ENCODE measurements at places on chromosomes 5 and 9.

GRCh38 chr9:112717661-112718331 lies at the start of gene INIP:
TSS of gene INIP (minus strand) at chr9:112718117. CDS start at chr9:112716485, 1,632 bp downstream.
- DNase-seq: peak; percentile 95
- H3K4me1 ChIP-seq: peaks cover 8% of the 10 kb centered on the region
- no peaks in the 10 kb centered on the region for H3K27me3 ChIP-seq
- H3K27ac ChIP-seq: peak within 1 kb of the TSS; percentile 98

- no peak for DNase-seq
- no peaks in the 10 kb centered on the region for H3K36me3 ChIP-seq
- H3K4me1 ChIP-seq: no peaks in the 10 kb centered on the region
- no peak overlapping the region for H3K4me3 ChIP-seq
- H3K27ac ChIP-seq: no peak overlapping the region
Observed at GRCh38 chr9:8221462-8221861, 421.9 kb upstream of the DMAC1 start.

DNA sequence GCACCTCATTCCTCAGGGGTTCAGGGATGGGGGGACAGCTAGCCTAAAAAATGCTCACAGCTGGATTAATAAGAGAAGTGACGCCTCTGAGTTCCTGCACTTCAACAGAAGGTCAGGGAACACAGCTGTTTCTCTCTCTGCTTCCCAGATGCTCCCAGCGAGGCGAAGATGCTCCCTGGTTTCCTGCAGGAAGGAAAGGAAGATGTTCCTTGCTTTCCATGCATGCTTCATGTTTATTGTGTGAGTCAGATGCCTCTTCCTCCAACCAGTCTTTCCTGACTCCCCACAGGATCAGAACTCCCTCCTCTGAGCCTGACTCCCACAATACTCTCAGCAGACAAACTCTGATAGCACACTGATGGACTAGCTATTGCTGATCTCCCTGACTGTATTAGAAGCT lies 71.9 kb downstream of the MFAP3 start:
- no peak overlapping the region for H3K27ac ChIP-seq
- no peaks in the 10 kb centered on the region for H3K27me3 ChIP-seq
- no peaks in the 10 kb centered on the region for H3K36me3 ChIP-seq
- no peaks in the 10 kb centered on the region for H3K4me1 ChIP-seq
- DNase-seq: no peak
- H3K4me3 ChIP-seq: no peak overlapping the region

GRCh38 chr9:127899128-127899943 lies at the start of gene ST6GALNAC6:
TSS of gene ST6GALNAC6 (minus strand) at chr9:127899603. CDS start at chr9:127897981, 1,622 bp downstream.
- H3K27ac ChIP-seq: peak within 1 kb of the TSS; percentile 63
- H3K36me3 ChIP-seq: peaks cover 21% of the 10 kb centered on the region
- H3K4me3 ChIP-seq: peak within 1 kb of the TSS; percentile 83
- H3K4me1 ChIP-seq: peaks cover 16% of the 10 kb centered on the region
- H3K27me3 ChIP-seq: no peaks in the 10 kb centered on the region

DNA sequence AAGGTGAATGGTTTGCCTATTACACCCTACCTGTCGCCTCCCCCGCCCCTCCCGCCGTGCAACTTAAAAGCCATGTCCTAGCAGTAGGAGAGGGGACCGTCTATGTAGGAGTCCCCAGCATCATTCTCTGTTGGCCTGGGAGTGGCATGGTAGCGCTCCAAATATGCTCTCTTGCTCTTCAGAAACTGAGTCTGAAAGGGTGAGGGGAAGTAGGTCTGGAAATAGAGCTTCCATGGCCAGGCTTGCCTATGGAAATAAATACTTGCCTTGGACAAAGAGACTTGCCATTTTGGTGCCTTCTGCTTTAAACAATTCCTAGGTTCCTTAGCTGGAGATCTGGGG lies 1.4 kb downstream of the RGS7BP start:
- H3K36me3 ChIP-seq: no peaks in the 10 kb centered on the region
- peaks cover 34% of the 10 kb centered on the region for H3K27me3 ChIP-seq
- no peak overlapping the region for H3K4me3 ChIP-seq
- no peak overlapping the region for H3K27ac ChIP-seq
- DNase-seq: no peak
- no peaks in the 10 kb centered on the region for H3K4me1 ChIP-seq

GRCh38 chr5:124921694-124922093 lies 175.3 kb upstream of the ZNF608 start:
- no peak for DNase-seq
- H3K4me1 ChIP-seq: no peaks in the 10 kb centered on the region
- H3K27me3 ChIP-seq: no peaks in the 10 kb centered on the region
- no peak overlapping the region for H3K4me3 ChIP-seq

- no peak for DNase-seq
- no peak overlapping the region for H3K27ac ChIP-seq
- H3K27me3 ChIP-seq: no peaks in the 10 kb centered on the region
- no peak overlapping the region for H3K4me3 ChIP-seq
Observed at GRCh38 chr5:161471211-161471950, 75.1 kb downstream of the GABRB2 start.

DNA sequence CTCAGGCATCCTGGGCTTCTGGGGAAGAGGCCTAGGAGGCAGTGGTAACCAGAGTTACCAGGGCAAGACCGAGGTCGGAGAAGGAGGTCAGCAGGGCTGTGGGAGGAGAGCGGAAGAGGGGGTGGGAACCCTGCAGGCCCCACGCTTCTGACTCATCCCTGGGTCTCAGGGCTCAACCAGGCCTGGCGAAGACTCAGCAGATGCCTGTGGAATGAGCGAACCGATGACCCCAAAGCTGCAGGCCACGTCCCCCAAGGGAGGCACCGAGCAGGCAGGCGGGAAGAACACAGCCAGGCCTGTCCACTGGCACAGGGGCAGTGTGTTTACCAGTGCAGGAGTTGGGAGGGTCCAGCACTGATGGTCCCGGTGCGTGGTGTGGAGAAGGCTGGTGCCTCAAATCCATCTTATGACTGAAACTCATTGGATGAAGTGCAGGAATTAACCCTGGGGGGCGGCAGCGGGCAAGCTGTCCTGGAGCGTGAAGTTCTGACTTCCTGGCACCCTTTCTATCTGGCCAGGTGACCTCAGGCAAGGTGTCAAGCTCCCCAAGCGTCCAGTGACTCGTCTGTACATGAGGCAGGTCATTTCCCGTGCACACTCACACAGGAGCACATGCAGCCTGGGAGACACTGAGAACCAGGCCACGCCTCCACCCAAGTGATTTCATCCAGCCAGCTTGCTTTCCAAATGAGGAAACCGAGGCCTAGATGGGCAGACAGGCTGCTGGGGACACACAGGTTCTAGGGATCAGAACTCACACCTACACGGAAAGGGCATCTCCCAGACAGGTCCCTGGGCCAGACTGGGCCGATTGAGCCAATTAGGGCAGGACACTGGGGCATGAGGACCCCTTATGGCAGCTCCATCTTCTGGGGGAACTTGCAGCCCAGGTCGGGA lies 69.1 kb downstream of the ADAMTS2 start:
- H3K4me1 ChIP-seq: no peaks in the 10 kb centered on the region
- no peak overlapping the region for H3K27ac ChIP-seq
- H3K27me3 ChIP-seq: no peaks in the 10 kb centered on the region
- H3K36me3 ChIP-seq: no peaks in the 10 kb centered on the region
- no peak overlapping the region for H3K4me3 ChIP-seq

GRCh38 chr5:132772291-132773070 lies 4.6 kb downstream of the SEPTIN8 start:
- H3K4me3 ChIP-seq: no peak overlapping the region
- H3K4me1 ChIP-seq: peaks cover 6% of the 10 kb centered on the region
- H3K36me3 ChIP-seq: no peaks in the 10 kb centered on the region
- H3K27ac ChIP-seq: no peak overlapping the region

GRCh38 chr5:56047448-56047847 lies 52.7 kb upstream of the IL6ST start:
- H3K36me3 ChIP-seq: no peaks in the 10 kb centered on the region
- H3K27ac ChIP-seq: no peak overlapping the region
- peaks cover 35% of the 10 kb centered on the region for H3K4me1 ChIP-seq
- H3K27me3 ChIP-seq: no peaks in the 10 kb centered on the region
- H3K4me3 ChIP-seq: no peak overlapping the region

DNA sequence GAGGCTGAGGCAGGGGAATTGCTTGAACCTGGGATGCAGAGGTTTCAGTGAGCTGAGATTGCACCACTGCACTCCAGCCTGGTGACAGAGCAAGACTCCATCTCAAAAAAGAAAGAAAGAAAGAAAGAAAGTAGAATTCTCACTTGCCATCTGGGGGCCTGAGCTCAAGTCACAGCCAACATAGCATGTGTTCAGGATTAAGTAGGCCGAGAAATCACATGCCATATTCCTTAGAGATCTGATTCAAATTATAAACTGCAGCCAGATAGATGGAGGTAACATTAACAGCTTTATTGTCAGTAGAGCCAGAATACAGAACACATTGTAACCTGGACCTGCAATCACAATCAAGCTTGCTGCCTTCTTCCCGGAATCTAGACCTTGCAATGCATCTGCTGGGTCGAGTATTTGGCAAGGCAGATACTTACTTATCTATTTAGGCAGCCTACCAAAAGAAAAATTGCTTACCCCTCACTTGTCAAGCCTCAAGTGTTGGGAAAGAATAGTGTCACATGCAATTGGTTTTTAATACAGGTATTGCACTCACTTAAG lies 173.7 kb downstream of the CPLANE1 start:
- no peak overlapping the region for H3K27ac ChIP-seq
- H3K27me3 ChIP-seq: no peaks in the 10 kb centered on the region
- peaks cover 5% of the 10 kb centered on the region for H3K4me1 ChIP-seq
- peaks cover 7% of the 10 kb centered on the region for H3K36me3 ChIP-seq

DNA sequence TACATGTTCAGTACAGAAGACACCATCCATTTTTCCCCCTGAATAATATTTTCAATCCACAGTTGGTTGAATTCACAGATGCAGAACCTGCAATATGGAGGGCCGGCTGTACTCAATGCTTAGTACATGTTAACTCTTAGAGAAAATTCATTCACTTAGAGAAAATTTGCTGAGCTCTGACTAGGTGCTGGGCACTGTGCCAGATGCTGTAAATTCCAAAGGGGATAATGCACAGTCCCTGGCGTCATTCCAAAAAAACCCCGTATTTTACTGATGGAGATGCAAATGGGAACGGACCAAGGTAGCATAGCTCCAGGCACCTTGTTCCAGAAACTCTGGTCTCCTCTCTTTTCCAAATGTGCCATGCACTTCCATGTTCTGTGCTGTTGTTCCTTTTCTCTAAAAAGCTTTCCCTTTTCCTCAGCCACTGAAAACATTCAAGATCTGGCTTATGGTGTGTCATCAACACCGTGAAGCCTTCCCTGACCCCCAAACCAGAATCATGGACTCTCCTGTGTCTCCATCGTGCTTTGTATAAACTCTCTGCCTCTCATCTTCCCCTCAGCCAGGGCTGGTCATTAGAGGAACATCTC lies 55.7 kb upstream of the COL15A1 start:
- H3K27me3 ChIP-seq: no peaks in the 10 kb centered on the region
- no peak overlapping the region for H3K27ac ChIP-seq
- no peaks in the 10 kb centered on the region for H3K4me1 ChIP-seq

GRCh38 chr5:57779383-57780223 lies 297.0 kb upstream of the ACTBL2 start:
- no peak overlapping the region for H3K27ac ChIP-seq
- H3K4me3 ChIP-seq: no peak overlapping the region
- no peaks in the 10 kb centered on the region for H3K27me3 ChIP-seq
- H3K4me1 ChIP-seq: no peaks in the 10 kb centered on the region
- DNase-seq: peak; percentile 10

- no peak overlapping the region for H3K27ac ChIP-seq
- H3K4me1 ChIP-seq: peaks cover 30% of the 10 kb centered on the region
- H3K36me3 ChIP-seq: no peaks in the 10 kb centered on the region
Observed at GRCh38 chr5:61599370-61600122, 267.5 kb downstream of the ZSWIM6 start.

DNA sequence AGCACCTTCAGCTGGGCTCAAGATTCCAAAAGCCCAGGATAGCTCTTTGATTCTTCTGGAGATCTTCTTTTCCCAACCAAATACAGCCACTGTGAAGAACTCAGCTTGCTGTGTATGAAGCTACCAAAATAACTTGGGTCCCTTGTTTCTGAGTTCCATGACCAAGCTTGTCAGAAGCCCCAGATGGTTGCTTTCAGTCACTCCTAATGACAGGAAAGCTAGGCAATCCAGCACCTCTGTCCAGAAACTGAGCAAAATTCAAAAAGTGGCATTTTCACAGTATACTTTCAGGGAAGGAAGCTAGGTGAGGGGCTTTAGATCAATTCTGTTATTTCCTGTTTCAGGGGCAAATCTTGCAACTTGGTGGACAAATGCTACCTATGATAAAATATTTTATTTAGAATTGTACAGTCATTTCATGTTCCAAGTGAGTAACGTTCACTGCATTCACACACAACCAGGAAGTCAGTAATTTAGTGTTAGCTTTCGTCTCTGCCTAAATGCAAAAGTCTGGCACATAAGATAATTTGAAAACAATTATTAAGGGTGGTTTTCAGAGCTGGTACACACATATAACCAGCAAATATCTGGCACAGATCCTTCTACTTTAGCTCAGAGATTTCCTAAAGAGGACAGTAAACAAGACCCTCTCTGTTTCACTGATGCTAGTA lies 330.1 kb downstream of the GLIS3 start:
- no peaks in the 10 kb centered on the region for H3K36me3 ChIP-seq
- no peaks in the 10 kb centered on the region for H3K27me3 ChIP-seq
- no peaks in the 10 kb centered on the region for H3K4me1 ChIP-seq
- no peak overlapping the region for H3K27ac ChIP-seq
- DNase-seq: no peak
- H3K4me3 ChIP-seq: no peak overlapping the region

DNA sequence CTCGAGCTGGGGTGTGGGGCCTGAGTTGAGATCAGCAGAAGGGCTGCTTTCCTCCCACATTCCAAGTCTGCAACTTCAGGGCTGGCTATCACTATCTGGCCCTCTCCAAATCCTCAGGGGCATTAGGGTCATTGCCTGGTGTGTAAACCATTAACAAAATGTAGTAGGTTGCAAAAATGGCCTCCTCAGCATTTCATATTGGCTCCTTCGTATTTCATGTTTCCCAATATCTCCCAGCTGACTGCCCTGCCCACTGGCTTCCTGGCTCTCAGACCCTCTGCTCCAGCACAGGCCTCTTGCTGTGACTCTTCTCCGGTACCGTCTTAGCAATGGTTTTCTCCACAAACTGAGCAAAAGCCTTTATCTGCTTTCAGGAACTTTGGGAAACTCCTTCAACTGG lies 113.8 kb downstream of the GADD45G start:
- DNase-seq: no peak
- no peak overlapping the region for H3K27ac ChIP-seq
- no peaks in the 10 kb centered on the region for H3K4me1 ChIP-seq
- H3K4me3 ChIP-seq: no peak overlapping the region
- H3K36me3 ChIP-seq: no peaks in the 10 kb centered on the region

Data from thymus (tissue), 14 donors.